ENCODE measurements at places on chromosomes 5 and 9.

DNA sequence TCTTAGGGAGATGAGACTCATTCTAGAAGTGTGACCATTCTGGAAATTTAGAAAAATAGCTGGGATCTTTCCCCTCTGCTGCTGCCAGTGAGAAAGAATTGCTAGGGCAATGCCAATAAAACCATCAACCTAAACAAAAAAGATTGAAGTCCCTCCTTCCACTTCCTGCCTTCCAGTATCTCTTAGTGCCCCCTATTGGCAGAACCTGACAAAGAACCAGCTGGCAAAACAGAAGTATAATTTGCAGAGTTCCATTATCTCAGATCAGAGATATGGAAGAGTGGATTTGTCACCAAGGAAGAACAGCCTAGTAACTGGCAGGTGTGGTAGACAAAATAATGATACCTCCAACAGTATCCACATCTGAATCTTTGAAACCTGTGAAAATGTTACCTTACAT is 13.8 kb upstream of the PLCXD3 start:
- no peak for DNase-seq

GRCh38 chr5:153463806-153464205 is 26.7 kb upstream of the GRIA1 start:
- peak; percentile 17 for DNase-seq

DNA sequence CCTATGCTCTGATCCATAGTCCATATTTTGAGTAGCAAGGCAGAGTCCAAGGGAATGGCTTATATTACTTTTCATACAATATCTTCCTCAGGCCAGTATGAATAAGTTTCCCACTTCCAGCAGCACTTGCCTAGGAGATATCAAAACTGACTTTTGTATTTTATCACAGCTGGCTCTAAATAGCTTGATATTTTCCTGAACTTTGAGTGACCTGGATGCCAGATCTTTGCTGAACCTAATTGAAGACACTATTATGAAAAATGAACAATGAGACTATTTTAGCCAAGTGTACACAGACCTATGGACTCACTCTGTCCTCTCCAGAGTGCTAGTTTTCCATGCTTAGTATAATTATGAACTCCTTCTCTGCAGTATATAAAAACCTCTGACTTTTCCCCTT is 475.6 kb upstream of the PTGER4 start:
- no peak for DNase-seq

- no peak for DNase-seq
Observed at GRCh38 chr9:91187965-91188344, 173.8 kb downstream of the AUH start.

GRCh38 chr5:18702821-18703220 is 1068.6 kb downstream of the TAF11L14 start:
- no peak for DNase-seq

DNA sequence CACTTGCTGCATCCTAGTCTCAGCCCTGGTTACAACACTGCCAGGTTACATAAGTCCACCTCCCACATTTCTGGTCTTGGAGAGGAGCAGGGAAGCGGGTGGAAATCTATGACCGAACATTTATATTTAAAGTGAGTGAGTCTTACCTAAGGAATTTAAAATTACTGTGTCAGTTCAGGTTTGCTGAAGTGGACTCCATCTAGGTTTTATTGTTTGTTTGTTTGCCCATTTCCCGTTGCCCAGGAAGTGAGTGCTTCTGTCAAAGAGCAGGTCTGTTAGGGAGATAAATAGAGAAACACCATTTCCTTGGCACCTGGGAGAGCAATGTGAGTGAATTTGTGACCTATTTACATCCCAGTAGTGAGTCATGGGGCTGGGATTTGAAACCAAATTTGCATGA is 179.5 kb downstream of the KIF4B start:
- no peak for DNase-seq
